ENCODE measurements at places on chromosomes 13 and 19. TPM values are rescaled to one million over a fixed set of nuclear protein-coding genes. Genes with fewer than 3 reads are reported as not detected.

The TNFSF13B gene
- 0.92 TPM for polyA plus RNA-seq

The TMEM145 gene
- polyA plus RNA-seq: 0.08 TPM

The FOXA3 gene
- polyA plus RNA-seq: 0.10 TPM

The FUT6 gene
- polyA plus RNA-seq: 77.6 TPM

The RPL21 gene
- polyA plus RNA-seq: 1,083 TPM

The WASF3 gene
- 1.4 TPM for polyA plus RNA-seq

The KLF1 gene
- polyA plus RNA-seq: not detected

The NLRP7 gene
- not detected for polyA plus RNA-seq

The DDA1 gene
- polyA plus RNA-seq: 40.3 TPM

The XPO4 gene
- 2.1 TPM for polyA plus RNA-seq

The ZNF729 gene
- not detected for polyA plus RNA-seq

The ZNF99 gene
- not detected for polyA plus RNA-seq

The KLF2 gene
- 2.4 TPM for polyA plus RNA-seq

The KLK14 gene
- polyA plus RNA-seq: 0.09 TPM

The SHD gene
- not detected for polyA plus RNA-seq

The PBX4 gene
- 3.9 TPM for polyA plus RNA-seq

The FBXO27 gene
- polyA plus RNA-seq: 20.1 TPM

All from esophagus (tissue), 2 donors.